Upper lobe of left lung (tissue), 6 donors: ENCODE measurements at places on chromosomes 3 and 15. TPM values are rescaled to one million over a fixed set of nuclear protein-coding genes. Genes with fewer than 3 reads are reported as not detected.

DNA sequence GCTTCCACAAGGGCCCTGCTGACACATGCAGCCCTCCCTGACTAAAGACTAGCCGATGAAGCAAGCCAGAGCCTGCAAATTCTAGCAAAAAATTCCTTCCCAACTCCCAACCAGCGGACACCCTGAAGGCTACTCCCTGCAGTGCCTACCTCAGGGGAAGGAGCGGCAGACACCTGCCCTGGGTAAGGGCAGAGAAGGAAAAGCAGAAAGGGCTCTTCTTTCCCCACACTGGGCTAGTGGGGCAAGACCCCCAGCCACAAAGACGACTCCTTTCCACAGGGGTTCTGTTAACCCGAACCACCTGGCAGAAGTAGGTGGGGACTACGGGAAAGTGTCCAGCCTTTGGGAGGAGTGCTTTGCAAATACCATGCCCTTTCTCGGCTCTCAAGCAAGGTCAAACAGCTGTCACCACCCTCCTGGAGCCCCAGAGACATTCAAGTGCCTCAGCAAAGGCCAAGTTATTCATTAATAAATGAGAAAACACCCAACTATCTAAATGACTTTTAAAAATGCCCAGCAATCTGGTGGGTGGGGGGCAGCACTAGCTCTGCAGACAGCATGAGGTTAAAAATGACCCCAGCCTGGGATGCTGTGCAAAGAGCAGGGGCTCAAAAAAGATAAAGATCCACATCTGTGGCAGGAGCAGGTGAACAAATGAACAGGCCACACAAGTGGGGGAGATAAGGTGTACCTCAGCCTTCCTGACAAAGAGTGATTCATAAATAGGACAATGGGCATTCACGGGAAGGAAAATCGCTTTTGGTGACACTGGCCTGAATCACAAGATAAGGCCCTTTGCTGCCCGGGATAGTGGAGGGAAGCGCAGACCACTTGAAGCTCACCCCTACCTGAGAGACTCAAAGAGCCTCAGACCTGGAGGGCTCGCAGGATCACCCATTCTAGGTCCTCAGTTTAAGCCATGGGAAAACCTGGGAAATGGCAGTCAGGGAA, 33.0 kb downstream of the CCDC12 start:
- H3K36me3 ChIP-seq, result peaks cover 4% of the 10 kb centered on the region
- H3K27ac ChIP-seq, result peak overlapping the region; percentile 89
- no peak for DNase-seq
- no peaks in the 10 kb centered on the region for H3K27me3 ChIP-seq
- peaks cover 70% of the 10 kb centered on the region for H3K4me1 ChIP-seq

GRCh38 chr3:185460719-185461350, 38.0 kb downstream of the TMEM41A start:
- no peak for DNase-seq
- H3K27ac ChIP-seq, result no peak overlapping the region
- H3K36me3 ChIP-seq, result peaks cover 11% of the 10 kb centered on the region

GRCh38 chr3:126113733-126114442, 30.0 kb upstream of the SLC41A3 start:
- no peaks in the 10 kb centered on the region for H3K4me1 ChIP-seq
- H3K27me3 ChIP-seq, result no peaks in the 10 kb centered on the region
- no peak overlapping the region for H3K4me3 ChIP-seq

DNA sequence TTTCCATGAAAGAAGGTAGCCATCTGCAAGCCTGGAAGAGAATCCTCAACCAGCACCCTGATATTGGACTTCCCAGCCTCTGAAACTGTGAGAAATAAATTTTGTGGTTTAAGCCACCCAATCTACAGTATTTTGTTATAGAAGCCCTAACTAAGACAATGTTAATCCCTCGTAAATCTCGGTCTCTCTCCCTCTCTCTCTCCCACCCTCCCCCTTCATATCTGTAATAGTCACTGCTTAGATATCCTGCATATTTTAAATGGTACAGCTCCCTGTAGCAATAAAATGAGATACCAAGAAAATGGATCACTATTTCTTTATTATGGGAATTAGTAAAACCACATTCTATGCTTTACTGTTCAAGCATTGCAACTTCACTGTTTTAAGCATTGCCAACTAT, 21.0 kb upstream of the FAM174B start:
- H3K4me1 ChIP-seq, result no peaks in the 10 kb centered on the region
- DNase-seq, result no peak
- no peaks in the 10 kb centered on the region for H3K36me3 ChIP-seq
- no peaks in the 10 kb centered on the region for H3K27me3 ChIP-seq
- no peak overlapping the region for H3K4me3 ChIP-seq
- no peak overlapping the region for H3K27ac ChIP-seq

GRCh38 chr3:126114443-126115386, 30.8 kb upstream of the SLC41A3 start:
- no peaks in the 10 kb centered on the region for H3K36me3 ChIP-seq
- peak; percentile 15 for DNase-seq
- no peak overlapping the region for H3K27ac ChIP-seq
- H3K27me3 ChIP-seq, result no peaks in the 10 kb centered on the region
- no peaks in the 10 kb centered on the region for H3K4me1 ChIP-seq
- H3K4me3 ChIP-seq, result no peak overlapping the region

DNA sequence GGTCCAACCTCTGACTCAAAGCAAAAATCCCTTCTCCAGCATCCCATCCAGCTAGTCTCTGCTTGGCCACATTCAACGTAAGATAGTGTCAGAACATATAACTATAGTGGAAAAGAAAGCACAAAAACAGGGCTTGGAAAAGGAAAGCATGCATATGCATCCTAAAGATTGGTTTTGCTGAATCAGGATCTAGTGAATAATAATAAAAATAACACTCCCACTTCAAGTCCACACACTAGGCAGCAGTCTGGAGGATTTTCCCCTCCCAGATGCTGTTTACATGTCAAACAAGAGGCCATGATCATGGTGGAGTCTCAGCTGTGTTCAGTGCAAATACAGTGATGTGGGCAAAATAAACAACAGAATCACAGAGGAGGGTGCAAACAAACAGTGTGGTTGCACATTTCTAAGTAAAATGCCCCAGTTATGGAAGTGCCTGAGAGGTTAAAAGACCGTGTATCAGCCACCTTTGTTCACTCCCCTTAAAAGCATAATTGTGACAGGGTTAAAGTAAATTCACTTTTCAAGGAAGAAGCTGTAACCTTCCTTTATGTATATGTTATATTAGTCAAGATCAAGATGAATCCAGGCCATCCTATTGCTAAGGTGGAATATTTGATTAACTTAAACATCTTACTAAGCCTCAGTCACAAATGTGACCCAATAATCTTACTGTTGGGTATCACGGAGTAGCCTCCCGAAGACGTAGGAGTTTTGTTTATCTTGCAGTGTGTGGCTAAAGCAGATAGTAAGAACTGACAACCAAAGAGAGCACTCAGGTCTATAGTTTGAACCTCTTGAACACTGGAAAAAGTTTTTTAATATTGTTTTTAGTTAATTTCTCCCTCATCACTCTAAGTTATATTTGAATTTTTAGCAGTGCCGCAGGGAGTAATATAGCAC, 424.5 kb downstream of the SOX2 start:
- H3K36me3 ChIP-seq, result no peaks in the 10 kb centered on the region
- no peak overlapping the region for H3K4me3 ChIP-seq
- H3K4me1 ChIP-seq, result no peaks in the 10 kb centered on the region
- no peak for DNase-seq

GRCh38 chr3:71271596-71271995, 311.9 kb downstream of the FOXP1 start:
- no peak overlapping the region for H3K4me3 ChIP-seq
- no peak for DNase-seq
- H3K36me3 ChIP-seq, result no peaks in the 10 kb centered on the region
- H3K27me3 ChIP-seq, result no peaks in the 10 kb centered on the region

GRCh38 chr3:75294124-75294523, 370.0 kb upstream of the FRG2C start:
- peak; percentile 26 for DNase-seq
- H3K4me1 ChIP-seq, result no peaks in the 10 kb centered on the region

GRCh38 chr3:27607370-27607769, 114.8 kb downstream of the EOMES start:
- H3K4me1 ChIP-seq, result no peaks in the 10 kb centered on the region
- H3K4me3 ChIP-seq, result no peak overlapping the region
- H3K36me3 ChIP-seq, result no peaks in the 10 kb centered on the region
- no peak overlapping the region for H3K27ac ChIP-seq
- no peaks in the 10 kb centered on the region for H3K27me3 ChIP-seq

DNA sequence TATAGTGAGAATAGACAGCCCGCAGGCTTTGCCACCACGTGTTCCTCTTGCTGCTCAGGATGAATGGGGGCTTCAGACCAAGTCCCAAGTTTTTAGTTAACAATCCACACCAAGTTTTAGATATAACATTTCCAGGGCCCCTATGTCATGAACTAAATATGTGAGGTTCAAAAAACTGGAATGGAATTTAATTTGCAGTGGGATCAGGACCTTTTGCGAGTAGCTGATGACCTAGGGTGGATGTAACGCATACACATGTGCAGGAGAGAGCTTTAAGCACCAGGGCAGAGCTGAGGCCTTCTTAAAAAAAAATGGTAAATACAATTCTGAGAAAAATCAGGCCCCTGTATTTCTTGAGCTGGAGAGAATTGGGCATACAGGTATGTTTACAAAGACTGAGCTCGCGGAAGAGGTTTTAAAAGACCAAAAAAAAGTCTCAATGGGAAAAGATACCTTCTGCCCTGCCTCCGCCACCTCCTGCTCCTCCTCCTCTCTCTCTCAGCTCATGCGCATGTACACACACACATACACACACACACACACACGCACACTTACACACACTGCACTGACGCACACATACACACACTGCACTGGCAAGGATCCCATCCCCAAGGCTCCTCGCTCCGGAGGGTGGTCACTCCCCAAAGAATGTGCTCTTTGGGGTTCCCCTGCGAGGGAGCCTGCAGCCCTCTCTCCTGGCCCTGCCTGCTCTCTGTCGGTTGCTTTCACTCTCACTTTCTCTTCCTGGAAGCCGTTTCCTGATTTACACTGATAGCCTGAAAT, 48.2 kb upstream of the IGF1R start:
- peak overlapping the region; percentile 65 for H3K27ac ChIP-seq
- H3K4me1 ChIP-seq, result peaks cover 3% of the 10 kb centered on the region
- peak; percentile 39 for DNase-seq

DNA sequence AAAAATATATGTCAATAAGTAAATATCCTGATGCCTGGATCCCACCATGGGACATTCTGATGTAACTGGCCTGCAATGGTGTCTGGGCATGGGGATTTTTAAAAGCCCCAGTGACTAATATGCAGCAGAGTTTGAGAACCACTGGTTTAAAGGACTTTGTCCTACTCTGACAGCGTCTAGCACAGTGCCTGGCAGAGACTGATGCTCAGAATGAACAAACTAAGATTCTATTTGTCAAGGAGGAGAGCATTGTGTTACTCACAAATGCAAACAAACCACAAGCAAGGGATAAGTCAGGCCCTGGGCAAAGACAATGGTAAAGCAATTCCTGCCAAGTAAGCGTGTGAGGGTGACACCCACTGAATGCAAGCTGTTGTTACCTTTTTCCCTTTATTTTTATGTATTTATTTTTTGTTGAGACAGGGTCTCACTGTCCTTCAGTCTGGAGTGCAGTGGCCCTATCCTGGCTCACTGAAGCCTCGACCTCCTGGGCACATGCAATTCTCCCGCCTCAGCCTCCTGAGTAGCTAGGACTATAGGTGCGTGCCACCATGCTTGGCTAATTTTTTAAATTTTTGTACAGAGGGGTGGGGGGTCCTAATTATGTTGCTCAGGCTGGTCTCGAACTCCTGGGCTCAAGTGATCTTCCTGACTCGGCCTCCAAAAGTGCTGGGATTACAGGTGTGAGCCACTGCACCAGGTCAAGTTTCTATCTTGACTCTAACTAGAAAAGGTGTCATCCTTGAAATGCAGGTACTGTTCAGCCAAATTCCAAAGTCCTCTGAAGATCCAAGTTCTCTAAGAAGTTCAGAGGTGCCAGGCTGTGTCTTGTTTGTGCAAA, 909 bp upstream of the GPD1L start:
- H3K27me3 ChIP-seq, result no peaks in the 10 kb centered on the region
- peaks cover 41% of the 10 kb centered on the region for H3K4me1 ChIP-seq
- H3K4me3 ChIP-seq, result no peak overlapping the region
- no peak for DNase-seq
- H3K27ac ChIP-seq, result peak overlapping the region; percentile 91
- H3K36me3 ChIP-seq, result no peaks in the 10 kb centered on the region

DNA sequence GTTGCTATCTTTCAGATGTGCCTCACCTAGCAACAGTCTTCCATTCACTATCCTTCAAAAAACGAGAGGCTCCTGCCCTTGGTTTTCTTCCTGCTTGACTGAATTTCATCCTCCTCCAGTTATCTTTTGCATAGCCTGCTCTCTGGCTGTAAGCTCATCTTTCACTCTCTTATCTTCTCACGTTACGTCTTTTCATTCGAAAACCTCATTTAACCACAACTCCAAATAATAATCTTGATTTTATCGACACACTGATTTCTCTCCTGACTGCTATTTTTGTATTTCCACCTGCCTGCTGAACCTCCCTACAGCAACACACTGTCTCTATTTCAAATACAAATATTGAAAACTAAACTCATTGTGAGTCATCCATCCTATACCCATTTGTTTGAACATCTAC, 230.7 kb upstream of the TMC3 start:
- H3K27ac ChIP-seq, result no peak overlapping the region
- DNase-seq, result no peak
- H3K27me3 ChIP-seq, result no peaks in the 10 kb centered on the region
- no peaks in the 10 kb centered on the region for H3K36me3 ChIP-seq
- H3K4me3 ChIP-seq, result no peak overlapping the region

GRCh38 chr3:175082631-175083030, 223.5 kb downstream of the NAALADL2 start:
- no peak overlapping the region for H3K4me3 ChIP-seq
- no peaks in the 10 kb centered on the region for H3K4me1 ChIP-seq
- H3K27me3 ChIP-seq, result no peaks in the 10 kb centered on the region
- DNase-seq, result no peak

DNA sequence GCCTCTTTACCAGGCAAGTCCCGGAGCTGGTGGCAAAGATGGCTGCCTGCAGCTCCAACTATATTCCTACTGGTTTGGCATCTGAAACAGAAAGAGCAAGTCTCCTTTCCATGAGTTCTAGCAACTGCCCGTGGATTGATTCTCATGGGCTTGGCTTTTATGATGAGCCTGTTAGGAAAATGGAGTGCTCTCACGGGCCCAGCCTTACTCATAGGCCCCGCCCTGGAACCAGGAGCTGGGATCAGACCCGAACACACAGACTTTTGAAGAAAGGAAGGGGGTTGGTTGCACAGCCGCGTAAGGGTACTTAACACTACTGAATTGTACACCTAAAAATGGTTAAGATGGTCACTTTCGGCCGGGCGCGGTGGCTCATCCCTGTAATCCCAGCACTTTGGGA, 2.9 kb downstream of the NRROS start:
- H3K4me1 ChIP-seq, result peaks cover 20% of the 10 kb centered on the region
- no peak for DNase-seq
- H3K27ac ChIP-seq, result peak overlapping the region; percentile 55
- H3K36me3 ChIP-seq, result no peaks in the 10 kb centered on the region
- peak overlapping the region; percentile 13 for H3K4me3 ChIP-seq

GRCh38 chr3:185041540-185041939, 111.3 kb downstream of the C3orf70 start:
- H3K36me3 ChIP-seq, result no peaks in the 10 kb centered on the region
- H3K27ac ChIP-seq, result no peak overlapping the region
- no peaks in the 10 kb centered on the region for H3K27me3 ChIP-seq
- H3K4me3 ChIP-seq, result no peak overlapping the region
- peaks cover 6% of the 10 kb centered on the region for H3K4me1 ChIP-seq

Gene ZIC4
- total RNA-seq, result not detected

Gene FETUB
- not detected for total RNA-seq

Gene CD96
- 18.2 TPM for total RNA-seq

Gene IGSF10
- total RNA-seq, result 22.5 TPM

Gene TMIE
- total RNA-seq, result 0.49 TPM

Gene CKMT1A
- not detected for total RNA-seq

Gene GOLGA6L9
- 2.9 TPM for total RNA-seq

Gene OXTR
- 0.15 TPM for total RNA-seq

Gene CDC25A
- not detected for total RNA-seq

Gene SLC28A1
- not detected for total RNA-seq

Gene HES1
- 25.0 TPM for total RNA-seq

Gene DNASE1L3
- total RNA-seq, result 0.59 TPM

Gene MOBP
- 0.22 TPM for total RNA-seq

Gene CTXN2
- not detected for total RNA-seq
